ENCODE measurements at places on chromosomes 2 and 18. TPM values are rescaled to one million over a fixed set of nuclear protein-coding genes. Genes with fewer than 3 reads are reported as not detected.

GRCh38 chr18:9842448-9842847 is 43.3 kb upstream of the TXNDC2 start:
- H3K4me3 ChIP-seq, result no peak overlapping the region
- peak overlapping the region; percentile 65 for H3K27ac ChIP-seq
- no peak for DNase-seq
- H3K27me3 ChIP-seq, result no peaks in the 10 kb centered on the region

TLX2 gene
- not detected for total RNA-seq

DNA sequence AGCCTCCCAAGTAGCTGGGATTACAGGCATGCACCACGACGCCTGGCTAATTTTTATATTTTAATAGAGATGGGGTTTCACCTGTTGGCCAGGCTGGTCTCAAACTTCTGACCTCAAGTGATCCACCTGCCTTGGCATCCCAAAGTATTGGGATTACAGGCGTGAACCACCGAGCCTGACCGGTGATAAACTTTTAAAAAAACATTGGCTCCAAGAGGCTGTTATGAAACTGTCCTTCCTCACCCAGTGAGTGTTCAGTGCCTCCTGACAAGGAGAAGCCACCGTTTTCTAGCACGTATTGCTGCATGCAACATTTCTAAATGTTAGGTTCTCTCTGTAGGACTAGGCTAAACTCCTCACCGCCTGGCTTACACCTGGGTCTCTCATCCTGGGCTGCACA is 63.3 kb downstream of the EDAR start:
- no peak overlapping the region for H3K4me3 ChIP-seq
- no peaks in the 10 kb centered on the region for H3K4me1 ChIP-seq
- DNase-seq, result no peak
- no peaks in the 10 kb centered on the region for H3K36me3 ChIP-seq
- H3K27me3 ChIP-seq, result no peaks in the 10 kb centered on the region

DNA sequence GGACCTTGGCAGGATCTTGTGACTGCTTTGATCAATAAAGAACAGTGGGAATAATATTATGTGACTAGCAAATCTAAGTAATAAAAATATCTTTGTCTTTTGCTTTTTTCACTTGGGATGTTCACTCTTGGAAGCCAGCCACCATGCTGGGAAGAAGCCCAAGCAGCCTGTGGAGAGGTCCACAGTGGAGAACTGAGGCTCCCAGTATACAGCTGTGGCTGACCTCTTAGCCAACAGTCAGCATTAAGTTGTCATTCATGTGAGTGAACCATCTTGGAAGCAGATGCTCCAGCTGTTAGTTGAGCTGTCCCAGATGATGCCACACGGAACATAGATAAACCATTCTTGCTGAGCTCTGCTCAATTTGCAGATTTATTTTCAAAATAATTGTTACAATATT is 160.0 kb downstream of the OSR1 start:
- no peaks in the 10 kb centered on the region for H3K27me3 ChIP-seq
- no peaks in the 10 kb centered on the region for H3K4me1 ChIP-seq
- DNase-seq, result no peak
- H3K27ac ChIP-seq, result no peak overlapping the region

GRCh38 chr2:11187083-11187619 is 31.9 kb downstream of the SLC66A3 start:
- DNase-seq, result no peak
- H3K27ac ChIP-seq, result no peak overlapping the region
- peaks cover 65% of the 10 kb centered on the region for H3K36me3 ChIP-seq
- H3K4me3 ChIP-seq, result no peak overlapping the region
- H3K27me3 ChIP-seq, result no peaks in the 10 kb centered on the region

DNA sequence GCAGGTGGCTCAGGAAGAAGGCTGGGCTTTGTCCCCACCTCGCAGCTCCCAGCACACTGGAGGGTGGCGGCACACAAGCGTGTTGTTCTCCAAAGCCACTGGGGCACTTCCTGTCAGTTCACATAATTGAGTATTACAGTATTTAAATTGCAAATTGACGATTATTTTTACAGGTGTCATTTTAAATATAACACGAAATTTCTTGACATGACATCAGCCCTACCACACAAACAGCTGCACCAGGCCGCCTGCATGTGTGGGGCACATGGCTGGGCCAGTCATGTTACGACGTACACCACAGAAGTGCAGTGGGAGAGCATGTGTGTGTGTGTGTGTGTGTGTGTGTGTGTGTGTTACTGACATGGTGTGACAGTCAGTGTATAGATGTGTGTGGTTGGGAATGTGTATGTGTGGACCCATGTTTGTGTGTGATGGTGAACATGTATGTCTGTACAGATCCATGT is 155.6 kb downstream of the TTC32 start:
- no peaks in the 10 kb centered on the region for H3K36me3 ChIP-seq
- H3K27me3 ChIP-seq, result no peaks in the 10 kb centered on the region
- H3K4me3 ChIP-seq, result no peak overlapping the region
- no peaks in the 10 kb centered on the region for H3K4me1 ChIP-seq

DNA sequence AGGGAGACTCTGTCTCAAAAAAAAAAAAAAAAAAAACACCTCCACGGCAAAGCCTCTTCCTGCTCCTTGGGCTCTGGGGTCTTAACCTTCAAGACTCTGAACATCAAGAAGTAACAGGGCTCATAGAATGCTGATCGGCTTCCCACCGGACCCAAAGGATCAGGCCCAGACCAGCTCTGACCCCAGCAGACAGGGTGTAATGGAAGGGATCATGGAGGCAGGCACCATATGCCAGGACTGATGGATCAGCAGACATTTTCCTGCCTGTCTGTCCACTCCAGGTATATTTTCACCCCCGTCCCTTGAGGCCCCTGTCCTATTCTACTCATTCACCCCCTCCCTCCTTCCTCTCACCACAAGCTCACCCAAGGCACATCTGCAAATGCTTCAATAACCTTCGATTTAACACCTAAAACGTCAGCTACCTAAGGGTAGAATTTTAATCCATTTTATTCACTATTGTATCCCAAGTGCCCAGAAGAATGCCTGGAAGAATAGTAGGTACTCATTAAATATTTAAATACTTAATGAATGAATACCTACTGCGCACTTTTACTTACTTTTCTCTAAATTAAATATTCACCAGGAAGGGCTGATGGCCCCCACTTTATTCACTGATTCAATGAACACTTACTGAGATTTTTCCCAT is 4.6 kb upstream of the SPEG start:
- H3K27me3 ChIP-seq, result no peaks in the 10 kb centered on the region
- DNase-seq, result no peak
- peak overlapping the region; percentile 77 for H3K27ac ChIP-seq
- peaks cover 17% of the 10 kb centered on the region for H3K36me3 ChIP-seq
- no peak overlapping the region for H3K4me3 ChIP-seq

GRCh38 chr2:157743051-157743450 is 114.4 kb upstream of the ACVR1C start:
- H3K27me3 ChIP-seq, result no peaks in the 10 kb centered on the region
- no peaks in the 10 kb centered on the region for H3K4me1 ChIP-seq
- no peak overlapping the region for H3K4me3 ChIP-seq
- H3K27ac ChIP-seq, result no peak overlapping the region
- peaks cover 4% of the 10 kb centered on the region for H3K36me3 ChIP-seq
- no peak for DNase-seq

DNA sequence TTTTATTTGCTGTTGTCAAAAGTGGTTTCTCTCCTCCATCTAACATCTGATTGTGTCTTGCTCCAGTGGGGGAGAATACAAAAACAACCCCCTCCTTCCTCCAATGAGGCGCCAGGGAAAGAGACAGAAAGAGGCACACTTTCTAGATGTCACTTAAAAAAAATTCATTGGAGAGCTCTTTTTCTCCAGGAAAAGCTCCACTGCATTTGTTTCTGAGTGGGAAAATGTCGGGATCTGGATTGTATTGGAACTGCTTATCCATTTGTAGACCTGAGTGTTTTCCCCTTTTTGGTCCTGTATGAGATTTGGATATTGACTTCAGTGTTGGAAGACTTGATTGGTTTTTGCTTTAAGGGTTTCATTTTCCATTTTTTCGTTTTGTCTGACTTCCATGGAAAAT is 995 bp downstream of the MBD5 start:
- DNase-seq, result no peak
- H3K36me3 ChIP-seq, result no peaks in the 10 kb centered on the region
- peak overlapping the region; percentile 89 for H3K4me3 ChIP-seq

SS18 gene
- 47.7 TPM for total RNA-seq

DNA sequence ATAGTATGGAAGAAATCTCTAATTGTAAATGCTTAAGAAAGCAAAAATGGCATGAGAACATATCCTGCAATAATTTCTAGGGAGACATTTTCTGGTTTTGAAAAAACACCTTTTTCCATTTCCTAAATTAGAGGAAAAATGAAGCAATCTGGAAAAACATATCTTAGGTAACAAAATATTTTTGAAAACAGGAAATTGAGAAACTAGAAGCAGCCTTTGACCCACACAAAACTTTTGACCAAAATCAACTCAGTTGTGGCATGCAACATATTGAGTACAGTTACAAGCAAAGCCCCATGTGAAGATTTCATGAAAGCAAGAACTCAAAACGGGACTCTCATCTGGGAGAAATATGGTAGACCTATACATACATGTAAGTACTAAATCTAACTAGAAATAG is 28.6 kb upstream of the CHAC2 start:
- no peak overlapping the region for H3K27ac ChIP-seq
- no peaks in the 10 kb centered on the region for H3K36me3 ChIP-seq
- no peak overlapping the region for H3K4me3 ChIP-seq
- no peak for DNase-seq
- no peaks in the 10 kb centered on the region for H3K4me1 ChIP-seq

- H3K36me3 ChIP-seq, result no peaks in the 10 kb centered on the region
- H3K4me3 ChIP-seq, result no peak overlapping the region
- H3K27ac ChIP-seq, result no peak overlapping the region
- H3K27me3 ChIP-seq, result no peaks in the 10 kb centered on the region
Observed at GRCh38 chr2:191376981-191377629, 131.9 kb downstream of the MYO1B start.

DNA sequence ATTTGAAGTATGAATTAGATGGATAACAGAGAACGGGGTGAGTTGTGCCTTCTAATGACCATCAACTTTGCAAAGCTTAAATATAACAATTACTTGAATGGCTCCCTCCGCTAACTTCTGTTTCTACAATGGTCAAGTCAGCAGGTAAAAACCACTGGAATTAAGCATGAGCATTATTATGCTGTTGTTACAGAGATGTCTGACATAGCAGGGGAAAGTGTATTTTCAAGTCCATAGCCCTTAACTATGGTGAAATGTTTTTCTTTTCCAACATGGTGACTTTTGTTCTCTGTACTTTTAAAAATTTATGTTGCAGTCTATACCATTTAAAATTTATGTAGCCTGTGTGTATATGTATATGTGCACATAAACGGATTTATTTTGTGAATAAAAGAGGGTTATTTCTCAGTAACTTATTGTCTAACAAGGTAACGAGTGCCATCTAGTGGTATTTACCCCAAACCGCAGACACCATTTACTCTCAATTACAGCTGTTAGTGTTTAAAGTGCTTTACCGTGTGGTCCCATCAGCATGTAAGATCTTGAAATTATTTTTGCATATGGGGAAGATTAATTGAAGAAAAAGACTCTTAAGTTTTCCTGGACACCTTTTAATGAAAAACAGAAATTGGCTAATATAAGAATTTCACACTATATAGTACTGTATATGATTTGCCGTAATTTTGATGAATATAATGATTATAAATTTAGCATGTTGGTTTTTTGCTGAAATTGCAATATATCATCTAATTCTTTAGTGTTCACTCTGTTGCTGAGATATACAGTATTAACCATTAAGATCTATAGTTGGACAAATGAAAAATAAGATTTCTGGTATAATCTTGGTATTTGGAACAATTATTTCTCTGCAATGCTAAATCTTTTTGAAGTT is 78.2 kb downstream of the UBE2E3 start:
- DNase-seq, result no peak
- H3K4me3 ChIP-seq, result no peak overlapping the region
- H3K36me3 ChIP-seq, result peaks cover 5% of the 10 kb centered on the region
- H3K4me1 ChIP-seq, result no peaks in the 10 kb centered on the region

GRCh38 chr2:47299555-47299954 is 103.4 kb upstream of the MSH2 start:
- no peaks in the 10 kb centered on the region for H3K36me3 ChIP-seq
- H3K27me3 ChIP-seq, result no peaks in the 10 kb centered on the region
- H3K27ac ChIP-seq, result no peak overlapping the region
- no peaks in the 10 kb centered on the region for H3K4me1 ChIP-seq
- DNase-seq, result no peak

TUBA3E gene
- 1.6 TPM for total RNA-seq

DNA sequence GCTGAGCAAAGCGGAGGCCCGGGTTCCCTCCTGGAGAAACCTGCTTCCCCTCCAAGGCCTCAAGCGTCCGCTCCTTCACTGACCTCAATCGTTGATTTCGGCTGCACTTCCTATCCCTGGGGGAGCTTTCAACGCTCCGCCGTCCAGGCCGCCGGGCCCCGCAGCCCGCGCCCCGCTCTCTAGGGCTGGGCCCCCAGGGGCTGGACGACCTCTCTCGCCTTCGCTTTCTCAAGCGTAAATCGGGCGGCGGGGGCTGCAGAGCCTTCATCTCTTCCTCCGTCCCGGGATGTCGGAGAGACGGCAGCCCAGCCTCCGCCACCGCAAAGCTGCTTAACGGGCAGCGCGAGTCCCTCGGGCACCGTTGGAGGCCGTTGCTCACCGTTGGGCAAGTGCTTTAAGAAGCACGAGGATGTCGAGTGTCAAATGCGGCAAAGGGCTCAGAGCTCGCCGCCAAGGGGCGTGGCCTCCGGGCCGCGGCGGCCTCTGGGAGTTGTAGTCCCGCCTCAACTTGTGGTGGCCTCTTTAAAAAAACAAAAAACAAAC is 8.5 kb downstream of the HES6 start:
- H3K36me3 ChIP-seq, result no peaks in the 10 kb centered on the region
- peak overlapping the region; percentile 29 for H3K27ac ChIP-seq
- no peaks in the 10 kb centered on the region for H3K27me3 ChIP-seq
- no peaks in the 10 kb centered on the region for H3K4me1 ChIP-seq
- H3K4me3 ChIP-seq, result peak overlapping the region; percentile 55

C1QL2 gene
- total RNA-seq, result not detected

SFTPB gene
- 0.15 TPM for total RNA-seq

KANSL1L gene
- total RNA-seq, result 16.5 TPM

DNA sequence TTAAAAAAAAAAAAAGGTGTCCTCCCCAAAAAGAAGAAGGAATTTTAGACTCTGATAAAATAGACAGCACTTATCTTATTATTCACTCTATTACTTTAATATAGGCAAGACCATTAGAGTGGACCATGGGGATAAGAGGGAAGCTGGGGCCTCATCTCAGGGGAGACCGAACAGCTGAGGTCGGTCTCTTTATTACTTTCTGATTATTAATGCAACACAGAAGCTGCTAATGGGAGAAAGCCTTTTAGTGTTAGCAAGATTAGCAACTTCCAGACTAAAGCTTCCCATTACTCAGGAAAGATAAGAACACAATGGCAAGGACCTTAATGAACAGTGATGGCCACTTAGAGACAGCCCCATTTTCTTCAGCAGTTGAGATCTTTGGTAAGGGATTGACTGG is 135.5 kb downstream of the TMEFF2 start:
- H3K36me3 ChIP-seq, result no peaks in the 10 kb centered on the region
- DNase-seq, result no peak
- no peaks in the 10 kb centered on the region for H3K27me3 ChIP-seq
- H3K27ac ChIP-seq, result no peak overlapping the region

GRCh38 chr2:11305958-11306357 is 38.5 kb downstream of the ROCK2 start:
- DNase-seq, result no peak
- no peaks in the 10 kb centered on the region for H3K4me1 ChIP-seq
- H3K27ac ChIP-seq, result no peak overlapping the region
- no peaks in the 10 kb centered on the region for H3K27me3 ChIP-seq
- no peak overlapping the region for H3K4me3 ChIP-seq
- H3K36me3 ChIP-seq, result no peaks in the 10 kb centered on the region
